ENCODE measurements at places on chromosomes 7 and 10. TPM values are rescaled to one million over a fixed set of nuclear protein-coding genes. Genes with fewer than 3 reads are reported as not detected.
A peak's percentile ranks its signal among the peaks of the same experiment; 100 is the strongest.

DNA sequence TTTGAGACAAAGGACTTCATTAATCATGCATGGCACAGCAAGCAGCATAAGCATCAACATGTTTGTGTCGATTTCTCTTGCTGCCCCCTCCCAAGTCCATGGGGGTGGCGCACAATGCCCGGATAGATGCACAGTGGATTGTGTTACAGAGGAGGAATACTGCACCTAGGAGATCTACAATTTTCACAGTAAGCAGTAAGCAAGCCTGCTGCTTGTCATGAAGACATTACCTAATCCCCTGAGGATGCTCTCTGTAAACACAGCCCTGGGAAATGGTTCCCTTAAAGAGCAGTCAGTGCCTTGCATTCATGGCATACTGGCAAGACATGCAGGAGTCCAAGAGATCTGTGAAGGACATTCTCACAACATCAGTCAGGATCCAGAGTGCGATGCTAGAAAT is 137.7 kb downstream of the ETV1 start:
- no peak for DNase-seq

DNA sequence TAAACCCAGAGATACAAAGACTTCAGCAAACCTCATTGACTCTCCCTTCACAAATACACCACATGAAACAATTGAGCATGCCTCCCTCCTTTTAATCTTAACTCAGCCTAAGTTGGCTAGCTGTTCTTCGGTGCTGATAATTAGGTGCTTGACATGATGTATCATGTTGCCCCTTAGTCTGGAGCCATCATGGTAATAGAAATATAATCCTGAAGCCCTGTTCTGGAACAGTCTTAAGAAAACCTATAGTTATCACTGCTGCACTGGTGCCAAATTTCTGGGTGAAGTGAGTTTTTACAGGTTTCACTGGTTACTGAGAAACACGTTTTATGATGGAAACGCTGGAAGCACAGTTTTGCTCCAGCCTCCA is 306.1 kb downstream of the LRMDA start:
- DNase-seq, result no peak

DNA sequence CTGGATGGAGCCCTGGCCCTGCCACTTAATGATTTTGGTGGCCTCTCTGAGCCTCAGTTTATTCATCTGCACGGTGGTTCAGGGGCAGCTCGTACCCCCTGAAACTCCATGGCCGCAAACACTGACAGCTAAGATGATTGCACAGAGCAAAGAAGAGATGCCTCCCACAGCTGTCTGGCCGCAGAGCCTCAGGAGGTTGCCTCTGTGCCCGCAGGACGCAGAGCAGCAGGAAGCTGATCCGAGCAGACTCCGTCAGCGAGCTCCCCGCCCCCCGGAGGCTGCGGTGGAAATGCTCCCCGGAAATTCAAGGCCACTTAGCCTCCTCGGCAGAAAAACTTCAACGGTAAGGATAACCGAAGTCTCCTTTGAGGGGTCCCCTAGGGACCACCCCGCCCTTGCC is 30.2 kb upstream of the C10orf53 start:
- no peak for DNase-seq

DNA sequence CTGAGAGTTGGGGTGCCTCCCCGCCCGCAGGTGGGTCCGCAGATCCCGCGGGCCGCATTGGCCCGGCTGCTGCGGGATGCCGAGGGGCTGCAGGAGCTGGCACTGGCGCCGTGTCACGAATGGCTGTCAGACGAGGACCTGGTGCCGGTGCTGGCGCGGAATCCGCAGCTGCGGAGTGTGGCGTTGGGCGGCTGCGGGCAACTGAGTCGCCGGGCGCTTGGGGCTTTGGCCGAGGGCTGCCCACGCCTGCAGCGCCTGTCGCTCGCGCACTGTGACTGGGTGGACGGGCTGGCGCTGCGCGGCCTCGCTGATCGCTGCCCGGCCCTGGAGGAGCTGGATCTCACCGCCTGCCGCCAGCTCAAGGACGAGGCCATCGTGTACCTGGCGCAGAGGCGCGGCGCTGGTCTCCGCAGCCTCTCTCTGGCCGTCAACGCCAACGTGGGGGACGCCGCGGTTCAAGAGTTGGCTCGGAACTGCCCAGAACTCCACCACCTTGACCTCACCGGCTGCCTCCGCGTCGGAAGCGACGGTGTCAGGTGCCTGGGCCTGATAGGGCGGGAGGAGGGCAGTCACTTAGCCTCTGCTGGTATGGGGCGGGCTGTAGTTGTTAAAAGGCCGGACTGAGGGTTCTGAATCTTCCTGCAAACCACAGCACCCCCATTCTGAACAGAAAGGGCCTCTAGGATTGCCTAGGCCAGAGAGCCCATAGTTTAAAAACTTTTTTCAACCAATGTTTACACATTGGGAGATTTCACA is 1.3 kb downstream of the FBXL15 start:
- DNase-seq, result peak; percentile 88

GRCh38 chr7:88268858-88269257 is 37.8 kb downstream of the STEAP4 start:
- DNase-seq, result no peak

- no peak for DNase-seq
Measured at GRCh38 chr7:46835556-46835955, 746.4 kb downstream of the TNS3 start.

DNA sequence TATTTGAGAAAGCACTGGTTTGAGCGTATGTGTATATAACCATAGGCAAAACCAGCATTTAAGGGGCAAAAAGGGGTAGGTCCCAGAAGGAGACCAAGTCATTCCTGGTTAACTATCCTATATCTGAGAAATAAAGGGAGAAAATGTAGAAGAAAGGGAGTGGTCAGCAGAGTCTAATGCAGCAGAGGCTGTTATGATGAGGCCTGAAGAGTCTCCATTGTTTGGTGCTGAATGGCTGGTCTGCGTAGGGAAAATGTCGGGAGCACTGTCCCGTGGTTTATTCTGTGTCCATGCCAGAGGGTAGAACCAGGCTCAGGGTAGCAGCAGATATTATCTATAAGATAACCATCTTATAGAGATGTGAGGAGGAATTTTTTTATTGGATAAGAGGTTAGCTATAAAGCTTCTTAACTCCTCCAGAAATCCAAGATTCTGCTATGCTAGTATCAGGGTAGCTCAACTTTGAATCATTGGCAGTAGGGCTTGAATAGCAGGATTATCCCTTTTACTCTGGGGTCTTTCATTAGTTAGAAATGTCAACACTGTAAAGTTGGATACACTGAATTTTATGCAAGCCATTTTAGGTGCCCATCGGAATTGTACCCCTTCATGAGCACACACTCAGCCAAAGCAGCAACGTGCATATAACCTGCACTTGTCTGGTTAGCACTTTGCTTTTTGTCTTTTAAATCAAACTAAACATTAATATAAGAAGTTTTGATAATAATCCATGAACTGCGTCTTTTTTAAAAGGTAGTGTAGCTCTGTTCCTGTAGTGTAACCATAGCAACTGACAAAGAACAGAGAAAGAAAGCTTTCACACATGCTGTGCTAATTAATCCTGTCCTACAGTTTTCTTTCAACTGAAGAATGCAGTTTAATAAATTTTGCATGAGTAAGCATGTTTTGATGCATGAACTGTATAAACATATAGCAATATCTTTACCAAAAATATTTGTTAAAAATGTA is 312.0 kb upstream of the FZD1 start:
- no peak for DNase-seq

GRCh38 chr10:51344371-51344770 is 270.1 kb downstream of the PRKG1 start:
- no peak for DNase-seq

DNA sequence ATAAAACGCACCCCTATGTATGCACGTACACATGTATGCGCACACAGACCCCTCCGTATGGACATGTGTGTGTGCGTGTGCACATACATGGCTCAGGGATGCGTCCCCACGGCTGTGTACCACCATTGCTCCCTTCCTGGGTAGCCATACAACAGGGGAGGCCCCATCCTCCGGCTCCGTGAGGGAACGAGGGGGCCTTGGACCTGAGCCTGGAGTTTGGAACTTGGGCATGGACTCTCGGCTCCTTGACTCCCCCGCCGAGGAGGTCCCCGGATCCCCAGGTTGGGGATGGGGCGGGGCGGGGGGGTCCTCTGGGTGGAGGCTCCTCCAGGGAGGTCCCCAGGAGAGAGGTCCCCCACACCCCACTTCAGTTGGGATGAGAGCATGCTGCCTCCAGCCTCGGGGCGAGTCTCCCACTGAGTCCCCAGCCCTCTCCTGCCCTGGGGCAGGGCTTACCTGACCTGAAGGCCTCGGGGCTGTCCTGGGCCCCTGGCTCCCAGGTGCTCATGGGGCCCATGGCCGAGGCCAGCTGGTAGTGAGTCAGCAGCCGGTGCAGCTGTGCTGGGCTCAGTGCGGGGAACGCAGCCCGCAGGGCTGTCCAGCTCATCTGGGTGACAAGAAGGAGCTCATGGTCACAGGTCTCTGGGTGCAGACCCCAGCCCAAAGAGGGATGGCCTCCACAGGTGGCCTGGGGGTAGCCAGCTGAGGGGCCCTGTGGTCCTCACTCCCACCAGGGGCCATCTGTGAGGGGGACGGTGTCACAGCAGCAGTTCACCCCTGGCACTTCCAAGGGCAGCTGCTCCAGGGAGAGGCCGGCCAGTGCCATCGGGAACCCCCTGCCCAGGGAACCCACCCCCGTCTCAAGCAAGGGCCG is 29.9 kb downstream of the AP5Z1 start:
- DNase-seq, result no peak

DNA sequence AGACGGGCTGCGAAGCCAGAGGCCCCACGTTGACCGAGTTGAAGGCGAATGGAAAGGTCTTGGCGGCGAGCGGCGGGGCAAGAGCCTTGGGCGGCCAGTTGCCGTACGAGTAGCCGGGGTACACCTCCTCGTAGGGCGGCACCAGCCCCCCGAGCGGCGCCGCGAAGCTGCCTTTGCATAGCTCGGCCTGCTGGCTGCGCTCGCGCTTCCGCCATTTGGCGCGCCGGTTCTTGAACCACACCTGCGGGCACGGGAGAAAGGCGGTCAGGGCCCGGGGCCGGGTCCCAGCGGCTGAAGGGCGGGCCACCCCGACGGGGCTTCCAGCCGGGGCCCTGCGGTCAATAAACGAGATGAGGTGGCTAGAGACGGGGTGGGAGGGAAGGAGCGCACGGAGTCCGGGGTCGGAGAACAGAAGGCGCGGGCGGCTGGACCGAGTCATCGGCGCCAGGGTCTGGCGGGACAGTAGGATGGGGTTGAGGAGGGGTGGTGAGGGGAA is 4.8 kb downstream of the ELOVL3 start:
- DNase-seq, result no peak

GRCh38 chr7:36600869-36601530 is 123.3 kb downstream of the AOAH start:
- no peak for DNase-seq

DNA sequence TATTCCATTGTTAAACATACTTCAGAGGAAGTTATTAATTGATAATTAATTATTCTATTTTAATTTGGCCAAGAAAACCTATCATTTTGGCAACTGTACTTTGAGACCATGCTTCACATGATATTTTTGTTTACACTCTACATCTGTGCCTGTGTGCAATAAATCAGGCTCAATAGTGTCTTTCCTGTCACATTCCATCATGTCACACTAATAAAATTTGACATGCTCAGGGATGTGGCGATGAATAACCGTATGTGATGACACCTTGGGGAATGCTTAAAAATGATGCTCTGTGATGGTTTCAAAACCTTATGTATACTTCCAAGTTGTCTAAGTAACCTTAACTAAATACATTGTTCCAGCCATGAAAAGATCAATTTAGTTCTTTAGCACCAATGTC is 364.6 kb upstream of the TEX47 start:
- DNase-seq, result no peak

DNA sequence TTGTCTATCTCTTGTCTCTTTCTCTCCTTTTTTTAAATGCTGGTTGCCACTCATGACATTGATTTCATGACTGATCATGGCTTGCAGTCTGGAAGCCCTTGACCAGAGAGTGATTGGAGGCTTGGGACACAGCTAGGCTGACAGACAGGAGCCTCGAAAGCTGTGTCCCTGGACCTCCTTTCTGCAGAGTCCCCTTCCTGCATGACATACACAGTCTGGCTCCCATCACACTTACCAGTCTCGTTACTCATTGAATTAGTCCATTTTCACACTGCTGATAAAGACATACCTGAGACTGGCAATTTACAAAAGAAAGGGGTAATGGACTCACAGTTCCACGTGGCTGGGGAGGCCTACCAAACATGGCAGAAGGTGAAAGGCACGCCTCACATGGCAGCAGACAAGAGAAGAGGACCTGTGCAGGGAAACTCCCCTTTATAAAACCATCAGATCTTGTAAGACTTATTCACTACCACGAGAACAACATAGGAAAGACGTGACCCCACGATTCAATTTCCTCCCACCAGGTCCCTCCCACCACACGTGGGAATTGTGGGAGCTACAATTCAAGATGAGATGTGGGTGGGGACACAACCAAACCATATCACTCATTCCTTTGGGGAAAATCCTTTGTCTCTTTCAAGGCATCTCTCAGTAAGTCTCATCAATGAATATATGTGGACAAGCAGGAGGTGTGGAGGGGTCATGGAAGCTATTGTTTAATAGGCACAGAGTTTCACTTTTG is 102.3 kb downstream of the TBXAS1 start:
- DNase-seq, result no peak

DNA sequence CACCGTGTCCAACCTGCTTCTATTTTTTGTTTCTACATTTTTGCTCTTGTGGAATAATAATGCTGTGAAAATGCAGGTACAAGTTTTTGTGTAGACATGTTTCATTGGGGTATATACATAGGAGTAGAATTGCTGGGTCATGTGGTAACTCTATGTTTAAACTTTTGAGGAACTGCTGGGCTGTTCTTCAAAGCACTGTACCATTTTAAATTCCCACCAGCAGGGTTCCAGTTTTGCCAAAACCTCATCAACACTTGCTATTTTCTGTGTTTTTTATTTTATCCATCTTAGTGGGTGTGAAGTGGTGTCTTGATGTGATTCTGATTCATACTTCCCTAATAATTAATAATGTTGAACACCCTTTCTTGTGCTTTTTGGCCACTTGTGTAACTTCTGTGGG is 138.6 kb downstream of the RGS10 start:
- DNase-seq, result no peak

The PLA2G12B gene
- polyA plus RNA-seq, result 0.69 TPM

The AQP1 gene
- polyA plus RNA-seq, result 177 TPM

The CARD11 gene
- 3.6 TPM for polyA plus RNA-seq

The SPDYE2B gene
- polyA plus RNA-seq, result 2.2 TPM

The AKR1C8 gene
- not detected for polyA plus RNA-seq

The UBE2D1 gene
- polyA plus RNA-seq, result 33.6 TPM

The NUDT13 gene
- 7.5 TPM for polyA plus RNA-seq

The MPP7 gene
- 15.5 TPM for polyA plus RNA-seq
